ENCODE measurements at places on chromosomes 4 and X.

GRCh38 chr4:173503330-173504180 lies 26.5 kb downstream of the HAND2 start:
- no peak for DNase-seq

GRCh38 chrX:150157291-150157690 lies 205.8 kb upstream of the MAMLD1 start:
- no peak for DNase-seq

DNA sequence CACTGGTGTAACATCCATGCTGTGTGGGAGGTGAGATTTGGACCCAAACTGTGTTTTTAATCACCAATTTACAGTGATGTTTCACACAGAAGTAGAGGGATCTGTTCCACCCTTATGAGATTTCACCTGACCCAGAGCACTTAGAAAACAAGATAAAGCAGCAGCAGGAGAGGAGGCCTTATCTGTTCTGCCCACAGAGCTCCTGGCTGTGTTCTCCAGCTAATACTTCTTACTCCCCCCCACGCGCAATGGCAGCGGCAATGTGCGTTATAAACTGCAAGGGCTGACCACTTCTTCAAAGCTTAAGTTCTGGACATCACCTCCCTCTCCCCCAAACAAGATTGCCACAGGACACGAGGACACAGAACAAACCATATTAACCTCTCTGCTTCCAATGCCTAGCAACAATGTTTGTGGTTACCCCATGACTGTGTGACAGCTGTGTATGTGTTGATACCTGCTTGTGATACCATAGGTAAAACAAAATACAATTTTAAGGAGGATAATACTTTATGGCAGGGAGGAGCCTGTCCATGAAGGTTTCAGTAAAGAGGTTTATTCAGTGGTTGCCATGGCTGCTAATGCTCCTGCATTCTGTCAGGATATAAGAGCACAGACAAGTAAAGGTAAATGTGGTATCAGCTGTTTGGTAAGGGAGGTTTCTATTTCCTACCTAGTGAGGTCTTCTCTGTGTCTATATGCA lies 210.0 kb downstream of the SOWAHB start:
- DNase-seq, result no peak

DNA sequence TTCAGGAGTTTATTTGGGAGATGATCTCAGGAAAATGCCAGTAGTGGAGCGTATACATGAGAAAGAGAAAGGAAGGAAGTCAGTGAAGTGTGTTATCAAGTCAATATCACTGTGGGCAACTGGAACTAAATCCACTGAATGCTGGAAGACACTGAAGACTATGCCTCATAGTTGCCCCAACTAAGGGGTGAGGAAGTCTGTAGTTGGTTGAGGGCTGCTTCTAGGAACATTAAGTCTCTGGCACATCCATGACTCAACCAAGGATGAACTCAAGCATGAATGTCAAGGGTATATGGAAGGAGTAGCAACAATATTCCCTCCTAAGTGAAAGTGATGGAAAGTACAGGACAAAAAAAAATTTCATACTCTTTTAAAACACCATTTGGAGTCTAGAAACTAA lies 167.9 kb downstream of the MAGEB17 start:
- DNase-seq, result no peak

- no peak for DNase-seq
Measured at GRCh38 chr4:25457053-25457715, 80.1 kb downstream of the ANAPC4 start.

DNA sequence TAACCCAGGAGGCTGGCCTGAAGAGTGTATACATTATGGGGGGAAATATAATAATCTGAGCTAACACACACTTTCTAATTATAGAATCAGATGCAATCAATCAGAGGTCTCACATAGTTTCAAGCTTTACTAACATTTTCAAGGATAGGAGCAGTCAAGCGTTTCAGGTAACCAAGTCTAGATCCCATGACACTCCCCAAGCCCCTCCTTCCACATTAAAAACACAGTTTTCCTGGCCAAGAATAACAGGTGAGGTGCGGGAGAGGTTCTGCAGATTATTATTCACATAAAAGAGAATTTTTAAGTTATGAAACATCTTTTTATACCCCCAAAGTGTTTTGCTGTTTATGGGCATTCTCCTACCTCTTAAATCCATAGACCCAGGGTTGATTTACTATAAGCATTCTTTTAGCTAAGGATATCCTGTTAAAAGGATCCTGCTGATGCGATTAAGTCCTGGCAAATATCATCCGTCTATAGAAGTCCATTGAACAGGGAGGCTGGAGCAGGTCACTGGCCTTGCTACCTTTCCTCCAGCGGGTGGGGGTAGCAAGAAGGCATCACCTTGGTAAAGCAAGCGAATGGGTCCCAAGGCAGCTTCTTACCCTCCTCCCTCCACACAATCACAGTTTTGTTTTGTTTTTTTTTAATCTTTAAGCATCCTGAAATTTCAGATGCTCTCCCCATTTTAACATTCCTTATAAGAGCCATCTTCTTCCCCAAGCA lies 104.7 kb upstream of the GPM6A start:
- DNase-seq, result no peak

DNA sequence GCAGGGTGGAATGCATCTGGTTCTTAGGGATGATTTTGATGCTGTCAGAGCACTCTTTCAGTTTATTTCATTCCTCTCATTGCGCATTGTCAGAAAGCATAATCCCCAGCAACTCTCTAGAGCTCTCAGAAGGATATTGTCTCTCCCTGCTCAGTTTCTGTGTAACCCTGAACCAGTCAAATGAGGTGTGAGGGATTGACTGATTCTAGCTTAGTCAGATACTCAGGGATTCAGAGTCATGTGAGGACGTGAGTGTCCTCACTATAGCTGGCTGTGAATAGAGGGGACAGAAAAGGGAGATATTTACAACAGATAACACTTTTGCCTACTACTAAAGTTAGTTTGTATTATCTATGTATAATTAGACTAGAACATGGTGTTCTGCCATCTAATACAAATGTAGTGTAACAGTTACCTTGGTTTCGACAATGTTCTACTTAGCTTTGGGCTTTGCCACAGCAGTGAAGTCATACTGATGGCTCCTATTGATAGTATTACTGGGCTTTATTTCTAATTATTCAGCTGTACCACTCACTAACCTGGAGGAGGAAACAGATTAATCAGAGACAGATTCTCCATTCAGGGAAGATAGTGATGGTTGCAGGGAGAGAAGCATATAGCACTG lies 19.5 kb downstream of the AP1AR start:
- no peak for DNase-seq

DNA sequence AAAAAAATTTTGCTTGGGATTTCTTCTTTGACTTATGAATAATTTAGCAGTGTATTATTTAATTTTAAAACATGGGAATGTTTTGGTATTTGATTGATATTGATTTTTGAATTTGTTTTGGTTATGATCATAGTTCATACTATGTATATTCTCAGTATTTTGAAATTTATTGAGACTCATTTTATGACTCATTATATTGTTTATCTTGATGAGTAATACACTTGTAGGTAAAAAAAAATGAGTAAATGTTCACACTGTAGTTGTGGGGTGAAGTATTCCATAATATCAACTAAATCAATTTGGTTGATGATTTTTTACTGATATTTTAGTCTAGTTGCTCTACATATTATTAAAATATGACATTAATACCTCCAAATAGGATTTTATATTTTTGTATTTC lies 1142.2 kb downstream of the ADGRL3 start:
- no peak for DNase-seq

DNA sequence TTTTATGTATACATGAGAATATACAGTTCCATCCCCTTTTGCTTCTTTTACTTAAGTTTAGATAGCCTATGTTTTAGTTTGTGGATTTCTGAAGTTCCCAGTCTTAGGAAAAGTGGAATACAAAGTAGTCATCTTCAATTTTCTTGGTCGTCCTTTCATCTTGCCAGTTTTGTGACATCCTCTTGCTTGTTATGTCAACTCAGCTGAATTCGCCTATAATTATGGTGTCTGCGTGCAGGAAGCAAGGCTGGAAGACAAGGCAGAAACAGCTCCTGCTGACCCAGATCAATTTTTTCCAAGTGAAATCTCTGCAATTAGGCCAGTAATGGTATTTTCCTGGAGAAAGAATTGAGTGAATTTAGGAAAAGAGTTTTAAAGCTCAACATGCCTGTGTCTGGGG lies 28.1 kb upstream of the NYX start:
- no peak for DNase-seq

- DNase-seq, result no peak
Measured at GRCh38 chr4:150046728-150047217, 31.5 kb upstream of the DCLK2 start.

DNA sequence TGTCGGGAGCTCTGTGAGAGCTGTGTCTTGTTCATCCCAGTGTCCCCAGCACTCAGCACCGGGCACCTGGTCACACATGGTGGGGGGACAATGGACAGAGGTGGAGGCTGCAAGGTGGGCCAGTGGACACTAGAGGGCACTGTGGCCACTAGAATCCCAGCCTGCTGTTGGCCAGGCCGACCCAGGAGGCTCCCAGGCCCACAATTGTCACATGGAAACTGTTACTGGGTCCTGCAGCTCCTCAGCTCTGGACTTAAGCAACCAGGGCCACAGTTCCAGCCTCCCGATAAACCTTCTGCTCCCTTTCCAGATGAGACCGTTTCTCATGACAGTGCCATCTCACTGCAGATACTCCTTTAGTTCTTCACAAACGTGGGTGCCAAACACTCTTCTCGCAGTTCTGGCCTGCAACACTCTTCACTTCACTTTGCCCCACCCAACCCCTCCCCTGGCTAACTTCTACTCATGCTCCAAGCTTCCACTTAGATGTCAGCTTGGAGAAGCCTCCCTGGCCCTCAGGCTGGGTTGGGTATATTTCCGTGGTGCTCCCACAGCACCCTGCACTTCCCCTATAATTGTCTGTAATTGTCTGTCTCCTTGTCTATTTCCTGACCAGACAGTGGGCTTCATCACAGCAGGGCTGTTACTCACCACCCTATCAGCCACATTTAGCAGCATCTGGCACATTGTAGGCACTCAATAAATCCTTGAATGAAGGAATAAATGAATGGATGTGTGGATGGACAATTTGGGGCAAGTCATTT lies 3.5 kb upstream of the IQSEC2 start:
- peak; percentile 71 for DNase-seq

GRCh38 chr4:76199664-76200211 lies 13.9 kb downstream of the SCARB2 start:
- DNase-seq, result peak; percentile 81

- no peak for DNase-seq
Measured at GRCh38 chr4:8171984-8172924, 13.6 kb upstream of the ABLIM2 start.

GRCh38 chrX:39972340-39972739 lies 125.4 kb downstream of the BCOR start:
- no peak for DNase-seq

DNA sequence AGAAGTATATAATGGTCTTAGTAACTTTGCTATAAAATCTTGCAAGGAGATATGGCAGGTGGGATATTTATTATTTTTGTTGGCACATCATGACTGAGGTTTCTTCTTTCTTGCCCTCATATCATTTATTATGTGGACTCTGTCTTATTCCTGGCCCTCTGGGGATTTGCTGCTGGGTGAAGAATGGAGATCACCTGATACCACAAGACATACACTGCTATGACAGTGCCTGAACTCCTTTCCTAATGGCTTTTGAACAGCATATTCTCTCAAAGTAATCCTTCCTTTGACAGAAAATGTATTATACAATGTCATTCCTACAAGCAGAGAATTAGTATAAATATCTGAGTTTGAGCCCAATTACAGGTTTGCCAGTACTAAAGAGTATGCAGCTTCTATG lies 22.0 kb upstream of the ADGRA3 start:
- DNase-seq, result no peak

DNA sequence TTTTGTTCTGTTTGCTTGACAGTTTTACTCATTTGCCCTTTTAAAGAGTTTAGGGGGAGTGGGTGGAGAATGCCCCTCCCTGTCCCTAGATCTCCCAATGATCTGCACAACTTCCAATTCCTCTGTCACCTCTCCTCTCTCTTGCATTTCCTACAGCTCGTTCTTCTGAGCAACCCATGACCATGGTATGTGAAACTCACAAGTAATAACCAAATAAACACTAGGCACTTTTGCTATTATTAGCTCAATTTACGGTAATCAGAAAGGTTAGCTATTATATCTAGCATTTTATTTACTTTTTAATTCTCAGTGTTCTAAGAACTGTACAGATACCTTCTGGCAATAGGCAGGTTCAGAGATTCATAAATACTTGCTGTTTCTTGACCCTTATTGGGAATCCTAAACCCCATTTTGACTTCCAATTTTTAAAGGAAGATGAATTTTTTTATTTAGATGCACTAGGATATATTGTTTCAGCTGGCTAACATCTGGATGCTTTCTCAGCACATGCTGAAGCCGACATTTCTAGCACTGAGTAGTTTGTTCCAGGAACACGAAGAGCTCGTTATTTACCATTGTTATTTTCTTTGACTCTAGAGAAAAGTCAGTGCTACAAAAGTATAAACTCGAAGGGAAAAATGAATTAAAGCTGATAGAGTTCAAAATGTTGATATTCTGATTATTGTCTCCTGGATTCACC lies 194.7 kb upstream of the TLL1 start:
- DNase-seq, result no peak

- no peak for DNase-seq
Measured at GRCh38 chr4:189202869-189203271, 737.8 kb upstream of the FRG1 start.

- DNase-seq, result peak; percentile 28
Measured at GRCh38 chr4:142567620-142568451, 278.3 kb downstream of the INPP4B start.

- no peak for DNase-seq
Measured at GRCh38 chr4:8704632-8705031, 112.1 kb downstream of the CPZ start.

DNA sequence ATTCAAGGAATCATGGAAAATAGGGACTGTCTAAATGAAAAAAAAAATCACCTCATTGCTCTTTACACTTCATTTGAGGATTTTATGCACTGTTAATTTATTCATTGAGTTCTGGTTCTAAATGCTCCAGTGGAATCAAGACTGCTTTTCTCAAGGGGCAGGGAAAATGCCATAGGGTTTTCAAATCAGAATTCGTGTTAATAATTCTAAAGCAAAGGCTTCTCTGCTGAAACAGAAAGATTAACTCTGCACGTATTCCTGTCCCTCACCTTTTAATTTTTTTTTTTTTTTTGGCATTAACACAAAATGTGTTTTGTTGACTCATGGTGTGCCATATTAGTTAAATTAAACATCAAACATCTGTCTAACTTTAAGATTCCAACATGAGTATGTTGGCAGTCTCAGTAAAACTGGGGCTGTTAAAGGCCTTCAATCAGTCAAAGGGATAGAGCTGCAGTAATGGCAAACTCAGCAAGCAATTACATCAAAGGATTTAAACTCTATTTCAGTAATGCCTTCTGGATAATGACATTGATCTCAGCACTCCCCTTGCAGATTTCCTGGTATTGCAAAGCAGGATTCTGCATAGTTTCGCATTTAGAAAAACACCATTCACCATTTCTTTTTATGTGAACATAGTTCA lies 878.1 kb downstream of the RAPGEF2 start:
- no peak for DNase-seq

All from transverse colon (tissue), 4 donors.